T-helper 22 cell (primary cell): ENCODE measurements at places on chromosomes 3 and 15.

- no peak for DNase-seq
These were observed 30.0 kb downstream of the INSYN1 start for GRCh38 chr15:73723191-73723590.

- no peak for DNase-seq
These were observed 61.8 kb downstream of the PCCB start for GRCh38 chr3:136311968-136312367.

GRCh38 chr3:96977671-96978070 is 163.3 kb downstream of the EPHA6 start:
- DNase-seq: no peak

GRCh38 chr15:72235298-72235697 is 4.3 kb upstream of the PKM start:
- no peak for DNase-seq

- DNase-seq: no peak
These were observed 126.2 kb downstream of the TIGIT start for GRCh38 chr3:114420072-114420471.

DNA sequence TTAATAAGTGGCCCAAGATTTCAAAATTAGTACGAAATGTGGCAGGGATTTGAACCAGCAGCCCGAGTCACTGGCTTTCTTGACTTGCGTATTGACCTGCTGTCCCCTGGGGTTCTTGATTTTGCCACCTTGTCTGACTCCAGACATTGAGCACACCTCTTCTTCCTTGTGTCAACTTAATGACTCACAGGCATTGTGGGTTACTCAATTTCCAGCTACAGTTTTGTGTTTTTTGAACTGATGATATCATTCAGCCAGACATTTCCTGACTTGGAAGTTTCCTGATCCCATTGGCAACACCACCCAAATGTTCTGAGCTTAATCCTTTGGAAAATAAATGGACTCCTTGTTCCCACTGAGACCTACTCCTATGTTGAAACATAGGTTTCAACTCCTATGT is 64.2 kb downstream of the MOBP start:
- no peak for DNase-seq
